ENCODE measurements at places on chromosomes 2 and 18. TPM values are rescaled to one million over a fixed set of nuclear protein-coding genes. Genes with fewer than 3 reads are reported as not detected.

- peak; percentile 91 for DNase-seq
Measured at GRCh38 chr2:205763708-205764211, 81.5 kb downstream of the NRP2 start.

- no peak for DNase-seq
Measured at GRCh38 chr2:39275016-39275415, 31.2 kb upstream of the CDKL4 start.

DNA sequence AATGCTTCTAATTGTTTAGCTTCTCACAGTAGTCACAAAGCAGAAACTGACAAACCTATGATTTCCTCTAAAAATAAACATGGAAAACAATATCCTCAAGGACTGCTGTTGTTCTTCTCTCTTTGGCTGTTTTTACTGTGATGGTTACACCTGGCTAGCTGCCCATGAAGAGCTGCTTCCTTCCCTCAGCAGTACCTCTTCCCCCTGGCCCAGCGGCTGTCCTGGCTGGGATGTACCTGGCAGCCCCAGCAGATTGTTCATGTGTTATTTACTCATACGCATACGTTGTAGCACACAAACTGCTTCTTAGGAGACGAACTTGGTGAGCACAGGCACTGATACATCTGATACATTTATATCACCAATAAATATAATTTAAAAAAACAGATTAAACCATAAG lies 27.4 kb downstream of the NEMP2 start:
- no peak for DNase-seq

DNA sequence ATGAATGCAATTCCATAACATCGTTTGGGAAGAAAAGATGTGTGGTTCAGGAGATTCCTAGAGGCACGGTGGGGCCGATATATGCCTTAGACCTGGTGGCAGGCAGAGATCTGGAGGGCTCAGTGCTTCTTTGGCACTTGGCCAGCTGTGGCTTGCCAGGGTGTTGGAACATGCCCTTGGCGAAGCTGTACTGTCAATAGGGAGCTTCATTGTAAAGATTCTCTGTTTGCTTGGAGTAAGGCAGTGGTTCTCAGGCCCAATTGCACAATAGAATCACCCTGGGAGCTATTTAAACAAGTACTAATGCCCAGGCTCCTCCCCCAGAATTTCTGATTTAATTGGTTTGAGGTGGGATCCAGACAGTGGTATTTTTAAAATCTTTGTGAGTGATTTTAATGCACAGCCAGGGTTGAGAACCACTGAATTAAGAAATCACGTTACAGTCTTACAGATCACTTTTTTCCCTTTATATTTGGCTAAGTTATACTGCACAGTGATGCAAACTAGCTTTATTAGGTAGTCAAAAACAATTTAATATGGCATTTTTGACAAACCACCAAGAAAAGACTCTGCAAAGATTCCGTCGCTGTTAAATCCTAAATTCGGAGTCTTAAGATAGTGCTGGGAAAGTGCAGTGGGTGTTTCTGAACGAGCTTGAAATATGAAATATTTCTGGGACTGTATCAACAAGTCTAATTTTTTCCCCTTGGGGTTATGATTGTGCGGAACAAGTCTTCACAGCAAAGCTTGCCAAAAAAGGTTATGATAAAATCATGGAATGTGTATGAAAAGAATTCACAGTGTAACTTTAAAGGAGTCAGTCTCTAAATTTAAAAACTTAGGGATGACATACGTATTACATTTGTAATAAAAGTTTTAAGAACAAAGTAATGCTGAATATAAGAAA lies 78.0 kb downstream of the CRIM1 start:
- DNase-seq = peak; percentile 87

The SLC16A14 gene
- 7.2 TPM for total RNA-seq

The PRKAG3 gene
- not detected for total RNA-seq
